ENCODE measurements at places on chromosomes 4 and X.

- no peak for DNase-seq
Observed at GRCh38 chr4:82797405-82798111, 1.0 kb downstream of the SCD5 start.

- DNase-seq: peak; percentile 6
Observed at GRCh38 chrX:43973249-43974099, at the start of gene NDP. Gene NDP, minus strand, starts transcription at chrX:43973390. Its CDS starts 14,745 bp downstream, at chrX:43958645.

DNA sequence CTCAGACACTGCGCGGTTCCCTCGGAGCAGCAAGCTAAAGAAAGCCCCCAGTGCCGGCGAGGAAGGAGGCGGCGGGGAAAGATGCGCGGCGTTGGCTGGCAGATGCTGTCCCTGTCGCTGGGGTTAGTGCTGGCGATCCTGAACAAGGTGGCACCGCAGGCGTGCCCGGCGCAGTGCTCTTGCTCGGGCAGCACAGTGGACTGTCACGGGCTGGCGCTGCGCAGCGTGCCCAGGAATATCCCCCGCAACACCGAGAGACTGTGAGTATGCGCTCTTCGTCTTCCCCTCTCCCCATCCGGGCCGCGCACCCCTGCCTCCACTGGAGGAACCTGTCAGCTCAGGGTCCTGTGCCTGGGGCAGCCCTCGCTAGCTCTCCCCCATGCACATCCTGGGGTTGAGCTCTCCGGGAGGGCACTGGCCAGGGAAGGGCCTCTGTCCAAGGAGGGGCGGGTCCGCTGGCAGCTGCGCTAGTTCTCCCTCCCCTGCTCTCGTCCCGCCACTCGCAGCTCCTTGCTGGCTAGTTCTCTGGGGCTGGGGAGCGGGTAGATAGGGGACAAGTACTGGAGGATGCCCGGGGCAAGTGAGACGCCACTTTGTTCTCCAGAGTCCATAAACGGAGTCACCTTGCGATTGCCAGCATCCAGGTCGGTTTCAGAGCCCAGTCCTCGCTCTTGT is 2.2 kb downstream of the SLIT2 start:
- no peak for DNase-seq

DNA sequence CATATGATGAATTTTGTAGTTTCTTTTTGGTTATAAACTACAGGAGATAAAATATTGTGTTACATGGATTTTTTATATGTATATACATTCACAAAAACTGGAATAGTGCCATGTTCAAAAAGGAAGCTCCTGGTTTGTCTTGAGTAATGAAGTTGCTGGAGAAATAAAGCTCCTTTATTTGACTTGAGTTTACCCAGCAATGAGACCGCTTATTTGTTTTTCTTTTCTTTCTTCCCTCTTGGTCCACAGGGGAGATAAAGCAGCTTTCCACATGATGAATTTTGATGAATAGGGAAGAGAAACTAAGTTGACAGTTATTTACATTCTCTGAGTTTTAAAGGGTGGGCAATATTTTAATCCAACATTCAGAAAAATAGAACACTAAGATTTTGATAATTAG is 176.5 kb downstream of the GPM6A start:
- DNase-seq: no peak

DNA sequence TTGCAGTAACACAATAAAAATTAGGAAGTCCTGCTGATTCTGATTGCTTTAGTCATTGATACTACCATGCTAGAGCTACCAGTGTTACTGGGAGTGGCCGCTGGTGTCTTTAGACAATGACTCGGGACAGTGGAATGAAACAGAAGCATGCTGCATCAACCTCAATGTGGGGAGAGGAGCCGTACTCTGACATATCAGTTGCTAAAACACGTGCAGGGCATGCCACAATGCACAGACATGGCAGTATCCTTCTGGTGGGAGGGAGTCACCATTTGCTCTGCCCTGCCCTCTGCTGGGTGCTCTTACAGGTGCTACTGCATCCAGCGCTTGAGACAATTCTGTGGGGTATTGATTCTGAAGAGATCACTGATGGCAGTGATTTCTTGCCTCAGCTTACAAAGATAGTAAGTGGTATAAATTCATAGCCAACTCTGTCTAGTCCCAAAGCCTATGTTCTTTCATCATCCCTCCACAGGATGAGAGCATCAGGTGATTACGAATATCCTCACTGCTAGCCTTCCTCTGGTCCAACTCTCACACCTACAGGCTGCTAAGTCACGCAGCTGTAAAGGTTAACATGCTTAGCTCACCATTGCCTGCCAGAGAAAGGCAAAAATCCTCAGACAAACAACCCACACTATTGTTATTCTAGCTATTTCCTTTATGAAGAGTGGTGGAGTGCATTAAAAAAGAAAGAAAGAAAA is 43.7 kb downstream of the NSG1 start:
- DNase-seq: no peak

GRCh38 chr4:99945718-99946355 is 581 bp downstream of the DNAJB14 start:
- DNase-seq: peak; percentile 51

- no peak for DNase-seq
Observed at GRCh38 chrX:134810211-134810610, 151.9 kb upstream of the PLAC1 start.

DNA sequence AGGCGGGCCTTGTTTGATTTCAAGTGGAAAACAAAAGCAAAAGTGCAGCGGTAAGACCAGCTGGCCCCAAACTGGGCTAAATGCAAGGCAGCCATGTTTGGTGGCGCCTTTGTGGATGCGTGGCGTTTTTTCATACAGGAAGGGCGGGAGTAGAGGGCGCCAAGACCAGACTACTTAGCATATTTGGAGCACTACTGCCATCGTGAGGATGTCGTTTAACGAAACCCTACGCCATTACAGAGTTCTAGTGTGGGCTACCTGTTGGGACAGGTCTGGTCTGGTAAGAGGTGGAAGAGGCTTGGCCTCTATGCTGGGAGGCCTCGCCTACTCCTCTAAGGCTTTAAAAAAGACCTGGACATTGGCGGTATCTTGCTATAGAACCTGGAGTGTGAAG is 230.7 kb upstream of the STK26 start:
- DNase-seq: no peak

DNA sequence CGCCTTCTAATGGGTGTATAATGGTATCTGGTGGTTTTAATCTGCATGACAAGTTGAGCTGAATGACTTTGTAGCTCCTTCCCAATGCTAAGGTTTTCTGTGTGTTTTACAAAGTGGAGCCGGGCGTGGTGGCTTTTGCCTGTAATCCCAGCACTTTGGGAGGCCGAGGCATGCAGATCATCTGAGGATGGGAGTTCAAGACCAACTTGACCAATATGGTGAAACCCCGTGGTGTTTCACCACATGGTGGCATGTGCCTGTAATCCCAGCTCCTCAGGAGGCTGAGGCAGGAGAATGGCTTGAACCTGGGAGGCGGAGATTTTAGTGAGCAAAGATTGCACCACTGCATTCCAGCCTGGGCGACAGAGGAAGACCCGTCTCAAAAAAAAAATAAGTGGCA is 28.9 kb downstream of the ARFIP1 start:
- no peak for DNase-seq

- no peak for DNase-seq
Observed at GRCh38 chr4:112517911-112518310, 1.9 kb upstream of the NEUROG2 start.

DNA sequence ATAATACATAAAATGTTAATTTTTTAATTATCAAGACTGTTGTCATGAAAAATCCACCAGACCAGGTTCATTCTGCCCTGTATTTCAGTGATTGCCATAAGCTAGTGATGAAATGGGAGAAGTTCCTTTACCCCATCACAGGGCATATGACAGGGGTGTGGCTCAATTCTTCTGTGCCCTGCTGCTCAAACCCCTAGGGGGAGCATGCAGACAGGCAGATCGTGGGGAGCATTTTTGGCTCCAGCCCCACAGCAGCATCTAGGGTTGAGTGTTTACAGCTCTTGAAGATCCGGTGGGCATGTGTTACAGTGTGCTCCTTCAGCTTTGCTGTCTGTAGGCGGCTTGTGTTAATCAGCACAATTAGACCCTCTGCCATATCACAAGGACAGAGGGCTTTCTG is 700.7 kb downstream of the PCDH18 start:
- no peak for DNase-seq

DNA sequence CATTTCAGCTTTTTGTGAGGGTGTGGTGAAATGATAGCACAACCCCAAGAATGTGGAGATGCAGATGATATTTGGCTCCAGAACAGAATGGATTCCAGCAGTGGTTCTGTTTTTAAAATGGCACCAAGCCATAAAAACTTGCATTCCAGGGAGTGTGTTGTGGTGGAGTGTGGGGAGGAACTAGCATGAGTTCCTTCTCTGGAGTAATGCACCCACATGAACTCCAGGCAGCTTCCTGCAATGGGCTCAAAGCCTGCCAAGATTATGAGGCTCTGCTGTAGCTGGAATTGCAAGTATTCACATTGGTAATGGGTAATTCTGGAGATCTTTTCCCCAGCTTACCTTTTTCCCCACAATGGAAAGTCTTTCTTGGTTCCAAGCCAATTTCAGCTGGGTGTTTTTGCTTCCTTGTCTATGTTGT is 161.4 kb downstream of the RAB28 start:
- DNase-seq: no peak

- no peak for DNase-seq
Observed at GRCh38 chr4:1521821-1522361, 115.6 kb upstream of the NKX1-1 start.

- DNase-seq: no peak
Observed at GRCh38 chr4:141416677-141417363, 196.1 kb downstream of the ZNF330 start.

DNA sequence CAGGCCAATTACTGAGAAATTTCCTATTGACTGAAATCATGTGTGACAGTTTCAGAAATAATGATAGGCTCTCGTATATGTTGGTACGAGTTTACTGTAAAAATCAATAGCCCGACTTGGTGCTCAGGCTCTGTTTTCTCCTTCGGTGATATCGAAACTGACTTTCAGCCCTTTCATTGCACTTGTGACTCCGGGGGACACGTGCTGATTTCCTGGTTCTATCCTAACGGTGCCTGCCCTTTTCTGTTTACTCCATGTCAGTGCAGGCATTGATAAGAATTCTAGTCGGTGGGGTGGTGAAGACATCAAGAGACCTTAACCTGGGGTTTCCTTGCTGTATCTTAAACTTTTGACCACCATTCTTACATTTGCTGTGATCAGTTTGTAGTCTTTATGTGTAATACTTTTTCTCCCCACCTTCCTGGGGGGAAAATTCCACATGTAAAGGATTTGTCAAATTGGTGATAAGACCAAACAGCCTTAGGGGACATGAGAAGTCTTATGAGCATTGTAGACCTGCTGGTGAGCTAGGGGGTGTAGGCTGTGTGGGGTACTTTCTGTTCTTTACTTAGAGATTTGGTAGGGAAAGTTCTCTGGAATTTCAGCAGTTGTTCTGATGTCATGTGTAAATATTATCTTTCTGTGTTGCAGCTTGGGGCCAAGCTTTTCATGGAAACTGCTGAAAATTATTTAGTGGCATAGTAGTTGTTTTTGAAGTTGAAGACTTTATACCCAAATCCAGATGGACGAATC is 52.7 kb downstream of the TMEM131L start:
- no peak for DNase-seq

- no peak for DNase-seq
Observed at GRCh38 chr4:151167561-151167960, 68.1 kb downstream of the RPS3A start.

GRCh38 chr4:144969821-144970220 is 128.2 kb downstream of the ANAPC10 start:
- DNase-seq: no peak

DNA sequence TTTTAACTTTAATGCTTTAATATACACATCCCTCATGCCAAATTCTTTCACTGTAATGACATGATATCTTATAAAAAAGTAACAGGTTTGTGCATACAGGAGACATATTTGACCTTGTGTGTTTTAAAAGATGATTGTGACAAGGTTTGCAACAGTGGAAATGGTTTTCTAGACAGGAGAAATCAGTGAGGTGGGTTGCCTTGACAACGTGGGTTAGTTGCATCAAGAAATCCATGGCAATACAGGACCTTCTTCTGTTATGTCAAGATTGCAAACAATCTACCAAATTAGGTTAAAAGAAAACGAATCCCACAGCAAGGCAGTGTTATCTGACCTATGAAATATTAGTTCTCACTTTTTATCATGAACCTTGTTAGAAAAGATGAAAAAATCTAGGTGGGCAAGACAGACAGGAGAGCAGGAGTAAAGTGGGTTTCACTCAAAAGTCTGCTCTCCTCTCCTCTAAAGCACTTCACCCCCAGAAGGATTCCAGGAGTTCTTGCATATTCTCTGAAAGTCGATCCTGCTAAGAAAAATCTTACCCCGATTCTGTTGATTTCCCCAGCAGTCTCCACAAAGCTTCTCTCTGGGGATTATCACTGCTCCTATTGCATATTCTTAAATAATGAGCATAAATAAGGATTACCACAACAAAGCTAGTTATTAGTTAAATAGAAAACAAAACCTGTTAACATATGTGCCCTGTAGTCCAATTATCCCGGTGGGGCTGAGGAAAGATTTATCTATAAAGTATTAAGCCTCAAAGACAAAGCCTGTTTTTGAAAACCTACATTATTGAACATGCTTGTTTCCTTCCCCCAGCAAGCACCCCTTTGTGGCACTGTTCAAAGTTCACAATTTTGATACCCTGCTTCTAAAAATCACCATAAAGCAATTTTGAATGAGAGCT is 71.0 kb downstream of the TMA16 start:
- DNase-seq: no peak

DNA sequence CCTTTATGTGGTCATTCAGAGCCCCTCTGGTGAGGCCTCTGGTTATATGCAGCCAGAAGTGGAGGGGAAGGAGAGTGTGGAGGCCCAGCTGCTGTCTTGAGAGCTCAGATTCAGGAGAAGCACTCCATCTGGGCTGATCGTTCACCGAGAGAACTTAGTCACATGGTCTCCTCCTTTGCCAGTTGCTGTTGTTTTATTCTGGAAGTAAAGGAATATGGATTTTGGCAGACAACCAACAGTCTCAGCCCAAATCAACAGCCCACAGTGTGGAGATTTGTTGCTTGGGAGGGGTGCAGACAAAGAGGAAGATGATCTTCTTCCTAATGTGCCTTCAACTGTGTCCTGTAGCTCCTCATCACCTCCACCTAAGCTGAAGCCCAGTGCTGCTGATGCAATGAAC is 355.4 kb downstream of the ANK2 start:
- no peak for DNase-seq

GRCh38 chr4:181597766-181598165 is 645.4 kb upstream of the TENM3 start:
- DNase-seq: no peak

DNA sequence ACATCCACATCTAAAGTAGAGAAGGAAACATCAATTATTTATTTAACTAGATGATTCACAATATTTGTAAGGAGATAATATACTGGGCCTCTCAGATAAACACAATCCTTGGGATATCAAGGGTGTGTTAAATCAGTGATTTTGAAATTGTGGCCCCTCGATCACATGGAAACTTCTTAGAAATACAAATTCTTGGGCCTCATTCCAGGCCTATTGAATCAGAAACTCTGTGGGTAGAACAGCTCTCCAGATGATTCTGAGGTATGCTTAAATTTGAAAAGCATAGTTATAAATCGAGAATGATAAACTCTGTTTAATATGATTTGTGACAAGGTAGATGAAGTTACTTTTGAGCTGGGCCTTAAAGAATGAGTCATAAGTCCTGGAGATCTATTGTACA is 64.3 kb upstream of the GPR174 start:
- DNase-seq: no peak

GRCh38 chr4:107247738-107248137 is 211.6 kb upstream of the DKK2 start:
- DNase-seq: no peak

Measured in anterior cingulate cortex (tissue), 58 donors.